ENCODE measurements at places on chromosomes 11 and 22. TPM values are rescaled to one million over a fixed set of nuclear protein-coding genes. Genes with fewer than 3 reads are reported as not detected.

The PYGM gene
- total RNA-seq: 13.6 TPM

The SYNGR1 gene
- total RNA-seq: 43.8 TPM

The RFPL2 gene
- 0.33 TPM for total RNA-seq

The OR2AT4 gene
- under 0.01 TPM for total RNA-seq

The MUC6 gene
- not detected for total RNA-seq

The CYB5R2 gene
- 71.8 TPM for total RNA-seq

The ARHGAP20 gene
- total RNA-seq: 19.6 TPM

The HOATZ gene
- 3.4 TPM for total RNA-seq

The MMP12 gene
- not detected for total RNA-seq

The SLC25A45 gene
- total RNA-seq: 2.3 TPM

The MOGAT2 gene
- not detected for total RNA-seq

The MUC5AC gene
- total RNA-seq: not detected

The SLC35E4 gene
- total RNA-seq: 5.1 TPM

The P2RX3 gene
- 11.4 TPM for total RNA-seq

The E2F8 gene
- total RNA-seq: 1.8 TPM

The KCNQ1OT1 gene
- 9.8 TPM for total RNA-seq

The KRTAP5-10 gene
- not detected for total RNA-seq

The MRGPRF gene
- 13.4 TPM for total RNA-seq
